ENCODE measurements at places on chromosomes 7 and 10.

GRCh38 chr7:158702944-158703343 is 1.7 kb downstream of the NCAPG2 start:
- DNase-seq, result no peak

- DNase-seq, result no peak
Observed at GRCh38 chr7:109009636-109010035, 440.0 kb downstream of the DNAJB9 start.

DNA sequence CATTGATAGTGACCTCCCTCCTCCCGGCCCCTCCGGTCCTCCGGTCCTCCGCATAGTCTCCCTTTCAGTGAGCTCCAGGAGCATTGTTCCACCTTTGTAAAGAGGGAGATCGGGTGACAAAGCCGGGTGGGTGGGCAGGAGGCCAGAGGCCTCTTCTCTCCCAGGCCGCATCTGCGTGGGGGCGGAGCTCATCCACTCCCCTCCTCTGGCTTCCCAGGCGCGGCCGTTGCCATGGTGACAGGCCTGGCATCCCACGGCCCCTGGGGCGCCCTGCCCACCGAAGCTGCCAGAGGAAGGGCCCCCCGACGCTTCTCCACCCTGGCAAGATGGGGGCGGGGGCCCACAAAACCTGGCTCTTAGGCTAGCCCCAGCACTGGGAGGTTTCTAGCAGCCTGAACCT is 4.4 kb upstream of the FZD9 start:
- DNase-seq, result no peak

DNA sequence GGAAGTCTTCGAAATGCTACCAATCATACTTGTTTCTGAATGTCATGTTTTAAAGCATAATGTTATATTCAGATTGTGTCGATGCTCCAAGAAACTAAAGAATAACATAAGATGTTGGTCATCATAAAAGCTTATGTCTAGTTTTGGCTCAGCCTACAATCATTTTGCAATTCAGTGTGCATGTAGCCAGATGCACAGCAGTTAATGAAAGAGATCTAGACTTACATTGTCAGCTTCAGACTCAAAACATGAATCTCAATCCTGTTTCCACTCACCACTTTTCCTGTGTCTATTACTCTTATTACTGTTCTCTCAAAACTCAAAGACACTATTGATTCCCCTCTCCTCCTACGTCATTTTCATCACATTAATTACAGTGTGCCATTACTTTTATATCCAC is 21.4 kb downstream of the TMEM196 start:
- no peak for DNase-seq

GRCh38 chr7:87895363-87895762 is 19.1 kb downstream of the DBF4 start:
- no peak for DNase-seq

DNA sequence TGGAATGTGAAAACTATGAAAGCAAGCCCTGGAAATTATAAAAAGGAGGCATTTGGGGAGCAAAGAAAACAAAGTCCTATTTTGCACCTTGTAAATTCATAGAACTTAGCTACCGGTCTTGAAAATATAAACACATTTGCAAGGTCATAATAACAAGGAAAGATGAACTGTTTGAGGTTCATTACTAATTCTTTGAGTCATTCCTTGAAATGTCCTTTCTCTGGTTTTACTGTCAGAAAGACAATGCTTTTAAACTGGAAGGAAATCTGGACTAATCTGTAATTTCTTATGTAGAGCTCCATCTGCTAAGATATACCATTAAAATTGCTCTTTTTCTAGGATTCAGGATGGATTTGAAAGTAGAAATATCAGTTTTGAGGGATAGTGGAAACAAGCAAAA is 1.4 kb downstream of the ERLIN1 start:
- no peak for DNase-seq

- no peak for DNase-seq
Observed at GRCh38 chr7:12815871-12816270, 128.4 kb downstream of the ARL4A start.

- DNase-seq, result peak; percentile 25
Observed at GRCh38 chr7:139777133-139777891, 486 bp downstream of the HIPK2 start.

DNA sequence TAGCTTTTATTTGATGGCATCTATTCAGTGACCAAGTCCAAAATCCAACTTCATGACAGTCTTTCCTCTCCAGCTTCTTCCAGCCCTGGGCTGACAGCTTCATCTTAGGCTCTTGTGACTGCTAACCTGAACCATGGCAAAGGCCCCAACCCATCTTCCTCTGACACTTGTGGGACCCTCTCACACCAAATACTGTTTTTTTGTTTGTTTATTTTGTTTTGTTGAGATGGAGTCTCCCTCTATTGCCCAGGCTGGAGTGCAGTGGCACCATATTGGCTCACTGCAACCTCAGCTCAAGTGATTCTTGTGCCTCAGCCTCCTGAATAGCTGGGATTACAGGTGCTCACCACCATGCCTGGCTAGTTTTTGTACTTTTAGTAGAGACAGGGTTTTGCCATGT is 265.2 kb downstream of the GATA3 start:
- no peak for DNase-seq

GRCh38 chr7:8125680-8126444 is 136.1 kb downstream of the ICA1 start:
- DNase-seq, result peak; percentile 75

DNA sequence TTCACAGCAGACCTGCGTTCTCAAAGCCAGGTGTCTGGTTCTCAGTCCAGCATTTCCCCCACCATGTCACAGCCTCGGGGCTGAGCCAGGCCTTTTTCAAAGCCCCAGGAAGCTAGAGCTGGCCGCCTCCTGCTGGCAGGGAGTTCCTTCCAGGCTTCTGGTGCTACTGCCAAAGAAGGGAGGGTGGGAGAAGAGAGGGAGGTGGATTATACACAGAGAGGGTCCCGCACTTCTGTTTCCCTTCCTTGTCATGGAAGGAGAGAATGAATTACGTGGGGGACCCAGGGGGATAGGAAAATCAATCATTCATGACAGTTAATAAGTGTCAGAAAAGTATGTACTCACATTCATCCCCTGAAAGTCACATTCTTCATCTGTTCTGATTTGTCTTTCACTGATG is 600 bp upstream of the LGI1 start:
- DNase-seq, result no peak

All from effector memory CD4-positive, alpha-beta T cell (primary cell).